ENCODE measurements at places on chromosomes 1 and 21.

DNA sequence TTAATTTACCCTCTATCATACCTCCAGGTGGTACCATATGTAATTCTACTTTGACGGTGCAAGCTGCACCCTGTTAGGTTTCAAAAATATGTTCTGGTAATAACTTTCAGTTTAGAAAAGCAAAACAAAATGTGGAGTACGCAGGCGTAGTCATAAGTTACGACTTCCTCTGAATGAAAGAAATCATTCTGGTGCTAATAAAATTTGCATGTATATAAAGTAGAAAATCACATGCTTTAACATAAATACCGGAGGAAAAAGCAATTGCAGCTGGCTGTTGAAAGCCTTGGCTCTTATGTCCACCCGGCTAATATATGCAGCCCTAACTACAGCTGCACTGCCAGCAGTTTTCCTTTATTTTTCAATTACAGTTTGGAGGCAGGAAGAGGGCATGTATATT, 65.2 kb upstream of the TMPRSS15 start:
- no peak overlapping the region for H3K27ac ChIP-seq
- H3K4me1 ChIP-seq = no peaks in the 10 kb centered on the region
- H3K27me3 ChIP-seq = no peaks in the 10 kb centered on the region
- no peaks in the 10 kb centered on the region for H3K36me3 ChIP-seq
- DNase-seq = no peak

- no peak overlapping the region for H3K27ac ChIP-seq
- no peak overlapping the region for H3K4me3 ChIP-seq
- H3K4me1 ChIP-seq = peaks cover 13% of the 10 kb centered on the region
- H3K27me3 ChIP-seq = no peaks in the 10 kb centered on the region
- no peak for DNase-seq
Observed at GRCh38 chr1:67880056-67880601, 46.9 kb upstream of the GNG12 start.

DNA sequence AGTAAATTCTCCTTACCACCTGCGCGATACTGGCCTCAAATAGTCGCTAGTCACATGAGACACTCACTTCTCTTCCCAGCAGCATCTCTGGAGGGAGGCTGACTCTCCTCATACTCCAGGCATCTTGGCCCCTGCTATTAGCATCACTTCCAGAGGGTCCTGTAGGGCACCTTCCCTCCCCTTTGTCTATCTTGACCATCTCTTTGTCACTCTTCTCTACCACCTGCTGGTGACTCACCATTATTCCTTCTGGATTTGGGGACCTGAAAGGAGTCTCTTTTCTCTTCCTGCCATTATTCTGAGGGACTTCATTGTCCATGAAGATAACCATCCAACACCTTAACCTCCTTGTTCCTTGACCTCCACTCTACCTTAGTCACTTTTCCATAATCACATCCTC, 31.7 kb upstream of the GPR37L1 start:
- H3K36me3 ChIP-seq = no peaks in the 10 kb centered on the region
- H3K4me3 ChIP-seq = no peak overlapping the region
- H3K27ac ChIP-seq = no peak overlapping the region
- peaks cover 4% of the 10 kb centered on the region for H3K4me1 ChIP-seq

DNA sequence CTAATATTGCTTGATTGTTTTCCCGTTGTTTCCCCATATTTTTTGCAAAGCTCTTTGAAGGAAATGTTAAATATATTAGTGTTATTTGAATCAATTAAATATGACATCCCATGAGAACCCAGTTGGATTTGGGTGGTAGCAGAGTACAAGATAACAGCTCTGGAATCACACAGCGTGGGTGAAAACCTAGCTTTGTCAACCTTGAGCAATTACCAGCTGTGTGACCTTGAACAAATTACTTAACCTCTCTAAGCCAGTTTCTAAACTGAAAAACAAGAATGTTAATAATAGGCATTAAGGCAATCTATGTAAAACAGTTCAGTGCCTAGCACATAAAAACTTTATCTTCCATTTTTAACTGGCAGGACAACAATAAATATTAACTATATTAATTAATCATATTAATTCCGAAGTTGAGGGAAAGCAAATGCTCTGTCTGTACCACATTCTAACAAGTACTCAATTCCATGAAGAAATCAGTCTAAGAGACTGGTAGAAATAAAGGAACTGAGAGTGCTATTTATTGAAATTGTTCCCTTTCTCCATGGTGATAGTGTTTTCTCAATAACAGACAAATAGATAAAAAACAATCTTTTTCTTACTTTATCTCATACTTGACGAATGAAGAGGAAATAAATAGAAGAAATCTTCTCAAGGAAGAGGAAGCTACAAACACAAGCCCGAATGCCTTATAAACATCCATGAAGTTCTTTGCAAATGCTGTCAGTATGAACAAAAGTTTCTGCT, 27.0 kb downstream of the DNASE2B start:
- H3K27me3 ChIP-seq = no peaks in the 10 kb centered on the region
- no peaks in the 10 kb centered on the region for H3K36me3 ChIP-seq
- no peaks in the 10 kb centered on the region for H3K4me1 ChIP-seq
- no peak overlapping the region for H3K27ac ChIP-seq
- no peak for DNase-seq
- H3K4me3 ChIP-seq = no peak overlapping the region

DNA sequence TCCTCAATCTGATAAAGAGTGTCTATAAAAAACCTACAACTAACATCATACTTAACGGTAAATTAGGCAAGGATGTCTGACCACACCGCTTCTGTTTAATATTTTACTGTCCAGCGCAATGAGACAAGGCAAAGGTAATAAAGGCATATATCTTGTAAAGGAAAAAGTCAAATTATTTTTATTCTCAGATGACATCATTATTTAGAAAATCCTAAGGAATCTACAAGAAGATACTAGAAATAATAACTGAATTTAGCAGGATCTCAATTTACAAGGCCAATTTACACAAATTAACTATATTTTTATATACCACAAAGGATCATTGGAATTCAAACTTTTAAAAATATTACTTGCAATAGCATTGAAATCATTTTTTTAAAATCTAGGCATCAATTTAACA, 29.4 kb downstream of the GJA4 start:
- no peak overlapping the region for H3K27ac ChIP-seq
- DNase-seq = no peak
- no peak overlapping the region for H3K4me3 ChIP-seq
- no peaks in the 10 kb centered on the region for H3K36me3 ChIP-seq
- H3K27me3 ChIP-seq = no peaks in the 10 kb centered on the region

- H3K27me3 ChIP-seq = no peaks in the 10 kb centered on the region
- H3K4me3 ChIP-seq = no peak overlapping the region
- no peak for DNase-seq
Observed at GRCh38 chr1:15035236-15035635, 118.3 kb upstream of the TMEM51 start.

DNA sequence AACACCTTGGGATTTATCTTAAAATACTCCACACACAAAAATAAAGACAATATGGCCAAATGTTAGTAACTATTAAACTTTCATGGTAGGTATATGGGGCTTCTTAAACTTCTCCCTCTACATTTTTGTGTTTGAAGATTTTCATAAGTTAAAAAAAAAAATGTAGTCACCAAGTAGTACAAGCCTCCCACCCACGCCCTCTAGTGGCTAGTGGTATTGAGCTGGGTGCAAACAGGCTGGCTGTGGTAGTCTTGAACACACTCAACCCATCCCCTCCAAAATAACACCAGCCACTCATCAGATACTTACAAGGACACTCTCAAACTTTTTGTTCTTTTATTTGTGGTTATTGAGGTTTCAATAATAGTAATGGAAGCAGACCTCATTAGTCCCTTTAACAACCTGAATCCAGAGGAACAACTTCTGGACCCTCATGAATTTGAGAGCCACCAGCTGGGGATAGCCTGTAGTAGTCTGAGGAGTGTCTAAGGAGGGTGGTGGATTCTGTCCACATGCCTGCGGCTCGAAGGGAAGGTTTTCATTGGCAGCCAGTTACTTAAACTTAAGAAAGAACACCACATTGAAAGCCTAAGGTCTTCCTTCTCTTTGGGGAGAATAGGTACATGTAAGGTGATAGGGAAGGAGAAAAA, 15.6 kb downstream of the RD3 start:
- no peak overlapping the region for H3K4me3 ChIP-seq
- H3K4me1 ChIP-seq = no peaks in the 10 kb centered on the region
- H3K27ac ChIP-seq = no peak overlapping the region
- H3K36me3 ChIP-seq = no peaks in the 10 kb centered on the region
- peak; percentile 74 for DNase-seq

- peaks cover 61% of the 10 kb centered on the region for H3K4me1 ChIP-seq
- H3K27me3 ChIP-seq = no peaks in the 10 kb centered on the region
- DNase-seq = peak; percentile 28
- H3K27ac ChIP-seq = peak overlapping the region; percentile 96
- peak overlapping the region; percentile 0 for H3K4me3 ChIP-seq
- H3K36me3 ChIP-seq = no peaks in the 10 kb centered on the region
Observed at GRCh38 chr1:203555076-203555475, 61.1 kb downstream of the OPTC start.

DNA sequence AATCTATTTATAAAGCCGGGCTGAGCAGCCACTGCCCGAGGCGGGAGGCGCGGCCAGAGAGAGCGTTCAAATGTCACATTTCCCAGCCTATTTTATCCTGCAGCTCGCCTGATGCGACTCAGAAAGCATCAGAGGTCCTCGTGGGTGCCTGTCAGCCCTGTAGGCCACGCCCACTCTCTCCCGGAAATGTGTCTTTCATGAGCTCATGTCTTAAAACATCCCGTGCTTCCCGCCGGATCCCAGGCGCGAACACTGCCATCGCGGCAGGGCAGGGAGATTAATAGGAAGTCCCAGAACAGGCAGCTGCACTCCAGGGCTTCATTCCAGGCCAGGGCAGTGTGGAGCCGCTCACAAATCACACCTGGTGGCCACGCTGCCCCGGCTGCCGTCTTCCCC, 117.5 kb downstream of the PRDM16 start:
- no peaks in the 10 kb centered on the region for H3K27me3 ChIP-seq
- H3K4me1 ChIP-seq = no peaks in the 10 kb centered on the region
- no peak overlapping the region for H3K27ac ChIP-seq
- H3K4me3 ChIP-seq = no peak overlapping the region
- no peak for DNase-seq

GRCh38 chr21:28754127-28754611, 238.5 kb downstream of the LTN1 start:
- DNase-seq = peak; percentile 18
- no peak overlapping the region for H3K27ac ChIP-seq
- H3K36me3 ChIP-seq = no peaks in the 10 kb centered on the region

DNA sequence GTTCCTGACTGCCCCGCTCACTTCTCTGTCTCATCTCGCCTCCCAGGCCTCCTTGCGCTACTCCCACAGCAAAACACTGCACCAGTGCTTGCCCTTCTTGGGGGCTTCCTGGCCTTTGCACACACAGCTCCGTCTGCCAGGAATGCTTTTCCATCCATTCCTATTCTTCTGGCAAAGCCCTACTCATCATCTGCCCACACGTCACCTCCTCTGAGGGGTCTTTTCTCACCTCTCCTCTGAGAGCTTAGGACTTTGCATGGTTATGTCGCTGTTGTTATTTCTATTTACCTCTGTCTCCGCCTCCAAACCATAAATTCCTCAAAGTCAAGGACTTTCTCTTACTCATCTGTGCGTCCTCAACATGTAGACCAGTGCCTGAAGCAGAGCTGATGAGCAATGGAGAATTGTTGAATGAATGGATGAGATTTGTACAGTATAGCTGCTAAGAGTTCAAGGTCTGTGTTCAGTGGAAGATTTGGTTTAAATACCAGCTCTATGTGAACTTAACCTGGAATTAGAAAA, 26.4 kb upstream of the BTG2 start:
- H3K27ac ChIP-seq = no peak overlapping the region
- DNase-seq = no peak
- peaks cover 14% of the 10 kb centered on the region for H3K4me1 ChIP-seq
- H3K27me3 ChIP-seq = no peaks in the 10 kb centered on the region
- H3K4me3 ChIP-seq = 0 out of 2 replicates have a peak overlapping the region, but pooled peaks have one; percentile 3

DNA sequence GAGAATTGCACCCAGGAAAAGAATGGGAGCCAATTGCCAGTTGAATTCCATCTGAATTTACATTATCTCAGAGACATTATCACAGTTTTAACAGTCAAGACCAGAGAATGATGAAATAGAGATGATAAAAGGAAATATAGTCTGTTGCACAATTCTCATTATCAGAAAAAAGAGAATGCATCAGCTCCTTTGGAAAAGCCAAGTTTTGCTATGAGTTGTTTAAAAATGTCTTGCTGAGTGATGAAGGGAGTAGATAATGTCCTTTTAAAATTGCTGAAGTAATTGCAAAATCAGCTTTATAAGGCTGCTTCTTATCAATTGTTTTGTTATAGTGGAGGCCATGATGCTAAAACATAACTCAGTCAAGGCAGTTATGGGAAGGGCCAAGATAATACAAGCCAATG, 37.9 kb upstream of the EEIG2 start:
- H3K27me3 ChIP-seq = peaks cover 29% of the 10 kb centered on the region
- H3K27ac ChIP-seq = no peak overlapping the region
- H3K4me3 ChIP-seq = no peak overlapping the region
- H3K4me1 ChIP-seq = no peaks in the 10 kb centered on the region

DNA sequence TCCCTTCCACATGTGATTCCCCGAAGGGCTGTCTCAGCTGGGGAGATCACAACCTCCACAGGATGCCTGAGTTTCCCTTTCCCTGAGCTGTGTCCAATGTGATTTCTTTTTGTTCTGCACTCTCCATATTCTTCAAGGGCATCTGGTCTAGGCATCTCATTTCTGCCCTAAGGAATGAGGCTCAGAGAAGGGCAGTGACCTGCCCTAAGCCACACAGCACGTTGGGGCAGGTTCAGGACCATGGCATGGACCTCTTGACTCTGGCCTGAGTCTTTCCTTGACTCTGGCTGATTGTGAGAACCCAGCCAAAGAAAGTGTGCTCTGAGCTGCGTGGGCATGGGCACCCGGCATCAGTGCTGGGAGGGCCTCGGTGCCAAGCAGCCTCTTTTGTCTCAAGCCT, 590.3 kb downstream of the PTPRU start:
- DNase-seq = no peak
- no peaks in the 10 kb centered on the region for H3K36me3 ChIP-seq
- no peak overlapping the region for H3K4me3 ChIP-seq
- H3K27me3 ChIP-seq = no peaks in the 10 kb centered on the region
- no peaks in the 10 kb centered on the region for H3K4me1 ChIP-seq

Data from SJSA1 (cell line).